ENCODE measurements at places on chromosomes 7 and 10. TPM values are rescaled to one million over a fixed set of nuclear protein-coding genes. Genes with fewer than 3 reads are reported as not detected.

DNA sequence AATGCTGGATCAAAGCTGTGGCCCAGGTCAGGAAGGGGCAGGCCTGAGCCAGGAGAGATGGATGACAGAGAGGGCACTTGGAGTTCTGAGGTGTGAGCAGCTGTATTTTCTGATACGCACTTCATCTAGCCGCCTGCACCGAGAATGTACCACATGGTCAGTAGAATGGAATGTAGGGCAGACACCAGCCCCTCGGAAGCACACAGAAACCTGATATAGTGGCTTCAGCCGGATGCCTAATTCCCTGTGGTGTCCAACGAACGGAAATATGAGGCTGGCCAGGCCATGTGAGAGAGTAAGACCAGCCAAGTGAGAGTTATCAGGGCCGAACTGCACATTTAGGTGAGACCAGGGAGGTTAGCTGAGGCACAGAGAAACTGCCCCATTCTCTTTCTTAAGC, 46.7 kb upstream of the PLCE1 start:
- no peak for DNase-seq

DNA sequence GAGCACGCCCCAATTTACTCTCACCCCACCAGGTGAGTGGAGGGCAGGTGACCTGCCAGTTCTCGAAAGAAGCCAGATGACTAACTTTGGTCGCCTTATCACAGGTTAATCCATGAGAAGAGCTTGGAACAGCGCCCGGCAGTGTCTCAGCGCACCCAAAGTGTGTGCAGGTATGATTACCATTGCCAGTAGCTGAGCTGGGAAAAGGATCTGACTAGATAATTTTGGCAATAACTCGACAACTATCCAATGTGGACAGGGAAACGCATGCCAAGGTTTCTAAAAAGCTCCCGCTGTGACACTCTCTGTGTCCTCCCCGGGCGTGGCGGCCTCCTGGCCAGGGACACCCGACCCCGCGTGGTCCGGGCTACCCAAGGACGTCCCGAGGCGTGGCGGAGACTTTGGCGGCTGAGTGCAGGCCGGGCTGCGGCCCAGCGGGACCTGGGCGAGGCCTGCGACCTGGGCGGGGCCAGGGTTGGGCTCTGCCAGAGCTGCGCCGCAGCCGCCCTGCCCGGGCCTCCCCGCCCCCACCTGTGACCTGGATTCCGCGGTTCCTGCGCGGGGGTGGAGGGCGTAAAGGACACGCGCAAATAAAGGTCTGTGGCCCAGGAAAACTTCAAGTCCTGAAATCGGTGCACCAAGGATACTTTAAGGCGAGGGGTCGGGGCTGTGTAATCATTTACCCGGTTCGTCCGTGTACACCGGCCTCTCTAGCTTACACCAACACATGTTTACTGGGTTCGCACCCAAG, 13.7 kb upstream of the WAPL start:
- peak; percentile 27 for DNase-seq

The SPRN gene
- not detected for total RNA-seq

DNA sequence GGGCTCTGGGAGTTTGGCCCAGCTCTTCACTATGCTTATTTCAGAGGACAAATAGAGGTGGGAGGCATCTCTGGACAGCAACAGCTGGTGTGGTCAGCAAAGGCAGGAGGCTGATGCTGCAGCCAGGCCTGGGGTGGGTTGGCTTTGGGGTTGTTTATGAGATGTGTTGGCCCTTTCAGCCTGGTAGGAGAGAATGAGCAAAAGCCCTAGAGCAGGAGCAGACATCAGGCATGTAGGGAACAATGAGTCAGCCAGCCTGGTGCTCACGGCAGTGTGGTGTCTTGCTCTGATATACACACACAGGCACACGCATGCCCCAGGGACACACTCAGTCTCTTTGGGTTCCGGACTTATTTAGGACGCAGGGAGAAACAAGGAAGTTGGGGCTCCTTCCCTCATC, 157.1 kb downstream of the PRKCQ start:
- DNase-seq, result no peak

GRCh38 chr7:157973971-157974677, 613.5 kb downstream of the PTPRN2 start:
- no peak for DNase-seq

DNA sequence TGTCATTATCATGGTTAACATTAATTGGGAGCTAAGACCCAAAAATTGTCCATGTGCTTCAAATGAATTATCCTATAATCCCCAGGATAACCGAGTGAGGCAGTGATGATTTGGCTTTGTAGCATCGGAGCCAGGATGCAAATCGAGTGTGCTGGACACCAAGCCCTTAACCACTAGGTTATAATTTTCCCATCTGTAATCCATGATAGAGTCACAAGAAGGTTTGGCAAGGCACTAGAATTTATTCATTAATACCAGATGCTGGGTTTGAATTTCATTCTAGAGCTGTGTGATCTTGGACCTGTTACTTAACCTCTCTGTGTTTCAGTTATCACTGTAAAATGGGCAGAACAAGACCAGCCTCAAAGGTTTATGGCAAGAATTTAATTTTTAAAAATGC, 21.0 kb upstream of the ITGB1 start:
- DNase-seq, result no peak

- no peak for DNase-seq
Measured at GRCh38 chr10:48811461-48811860, 126.8 kb downstream of the WDFY4 start.

DNA sequence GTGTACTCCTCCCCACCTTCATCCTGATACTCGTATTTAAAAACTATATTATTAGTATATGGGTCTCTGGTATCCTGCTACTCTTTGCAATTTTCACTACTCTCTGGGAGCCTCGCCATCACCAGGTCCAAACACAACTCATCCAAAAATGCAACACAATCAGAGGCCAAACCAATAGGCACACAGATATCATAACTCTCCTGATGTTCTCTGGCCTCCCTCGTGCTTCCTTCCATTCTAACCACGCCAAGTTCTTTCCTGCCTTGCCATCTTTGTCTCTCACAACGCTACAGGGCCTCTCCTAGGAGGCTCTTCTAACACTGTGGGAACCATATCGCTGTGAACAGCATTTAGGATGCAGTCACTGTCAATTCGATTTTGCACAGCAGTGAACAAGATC, 7.3 kb downstream of the RHEB start:
- no peak for DNase-seq

Measured in uterus (tissue), 4 donors.